ENCODE measurements at places on chromosomes 1 and 21.

- no peak for DNase-seq
These were observed 75.4 kb downstream of the PLD5 start for GRCh38 chr1:242448910-242449645.

GRCh38 chr1:177281901-177282300, 111.1 kb downstream of the BRINP2 start:
- no peak for DNase-seq

- no peak for DNase-seq
These were observed 9.1 kb downstream of the C21orf58 start for GRCh38 chr21:46314441-46315020.

DNA sequence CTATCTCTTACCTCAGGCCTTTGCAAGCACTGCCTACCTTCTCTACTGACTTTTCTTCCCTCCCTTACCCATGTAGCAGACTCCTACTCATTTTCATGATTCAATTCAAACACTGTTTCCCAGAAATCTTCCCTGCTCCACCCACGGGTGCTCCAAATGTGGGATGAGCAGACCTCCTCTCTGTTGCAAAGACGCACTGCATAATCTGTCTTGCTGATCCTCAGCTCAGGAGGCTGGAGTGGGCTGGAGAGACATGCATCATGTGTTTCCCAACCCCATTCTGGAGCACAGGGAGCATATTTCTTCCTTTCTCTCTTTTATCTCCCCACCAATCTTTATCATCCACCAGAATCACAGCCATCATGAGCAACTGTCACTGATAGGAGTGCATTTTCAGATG, 459.9 kb upstream of the NFIA start:
- no peak for DNase-seq

DNA sequence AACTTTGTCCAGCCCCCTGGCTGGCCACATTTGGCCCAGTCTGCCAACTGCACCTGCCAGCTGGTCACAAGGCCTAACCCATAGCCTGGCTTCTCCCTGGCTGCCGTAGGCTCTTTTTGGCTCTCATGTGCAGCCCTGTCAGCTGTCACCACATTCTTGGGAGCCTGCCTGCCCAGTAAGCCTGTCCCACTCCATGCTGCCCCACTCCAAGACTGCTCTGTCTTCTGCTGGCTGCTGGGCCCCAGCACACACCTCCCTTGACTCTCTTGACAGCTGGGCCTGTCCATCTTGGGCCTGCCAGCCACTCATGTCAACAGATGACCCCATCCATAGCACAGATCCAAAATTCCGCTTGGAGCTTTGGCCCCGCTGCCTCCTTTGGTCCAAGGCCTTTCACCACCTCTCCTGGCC, 74.3 kb upstream of the EDN2 start:
- DNase-seq = no peak

DNA sequence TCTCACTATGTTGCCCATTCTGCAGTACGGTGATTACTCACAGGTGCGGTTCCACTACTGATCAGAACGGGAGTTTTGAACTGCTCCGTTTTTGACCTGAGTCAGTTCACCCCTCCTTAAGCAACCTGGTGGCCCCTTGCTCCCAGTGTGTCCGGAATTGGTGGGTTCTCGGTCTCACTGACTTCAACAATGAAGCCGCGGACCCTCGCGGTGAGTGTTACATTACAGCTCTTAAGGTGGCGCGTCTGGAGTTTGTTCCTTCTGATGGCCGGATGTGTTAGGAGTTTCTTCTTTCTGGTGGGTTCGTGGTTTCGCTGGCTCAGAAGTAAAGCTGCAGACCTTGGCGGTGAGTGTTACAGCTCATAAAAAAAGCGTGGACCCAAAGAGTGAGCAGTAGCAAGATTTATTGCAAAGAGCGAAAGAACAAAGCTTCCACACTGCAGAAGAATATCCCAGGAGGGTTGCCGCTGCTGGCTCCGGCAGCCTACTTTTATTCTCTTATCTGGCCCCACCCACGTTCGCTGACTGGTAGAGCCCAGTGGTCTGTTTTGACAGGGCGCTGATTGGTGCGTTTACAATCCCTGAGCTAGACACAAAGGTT, 17.6 kb upstream of the PARP1 start:
- DNase-seq = no peak

DNA sequence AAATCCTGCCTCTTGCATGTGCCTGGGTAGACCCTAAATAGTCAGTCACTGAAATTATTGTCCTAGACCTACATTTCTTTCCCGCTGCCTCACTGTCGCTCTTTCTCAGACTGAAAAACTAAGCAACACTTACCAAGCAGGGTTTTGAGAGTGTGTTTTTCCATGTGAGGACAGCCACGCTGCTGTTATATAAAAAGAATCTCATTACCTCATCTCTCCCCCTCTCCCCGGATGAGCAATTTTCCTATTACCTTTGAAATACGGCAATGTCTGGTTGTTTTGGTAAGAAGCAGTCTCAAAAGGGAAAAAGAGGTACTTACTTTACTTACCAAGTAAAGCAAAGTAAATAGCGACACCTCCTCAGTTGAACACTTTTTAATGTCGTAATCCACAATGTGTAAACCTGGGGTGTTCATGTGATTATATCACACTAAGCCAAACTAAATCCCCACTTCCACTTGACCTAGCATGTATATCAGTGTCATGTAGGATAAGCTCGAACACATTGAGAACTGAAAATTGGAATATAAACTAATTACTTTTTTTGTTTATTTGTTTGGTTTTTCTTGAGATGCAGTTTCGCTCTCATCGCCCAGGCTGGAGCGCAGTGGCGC, 12.2 kb upstream of the VN1R5 start:
- no peak for DNase-seq

DNA sequence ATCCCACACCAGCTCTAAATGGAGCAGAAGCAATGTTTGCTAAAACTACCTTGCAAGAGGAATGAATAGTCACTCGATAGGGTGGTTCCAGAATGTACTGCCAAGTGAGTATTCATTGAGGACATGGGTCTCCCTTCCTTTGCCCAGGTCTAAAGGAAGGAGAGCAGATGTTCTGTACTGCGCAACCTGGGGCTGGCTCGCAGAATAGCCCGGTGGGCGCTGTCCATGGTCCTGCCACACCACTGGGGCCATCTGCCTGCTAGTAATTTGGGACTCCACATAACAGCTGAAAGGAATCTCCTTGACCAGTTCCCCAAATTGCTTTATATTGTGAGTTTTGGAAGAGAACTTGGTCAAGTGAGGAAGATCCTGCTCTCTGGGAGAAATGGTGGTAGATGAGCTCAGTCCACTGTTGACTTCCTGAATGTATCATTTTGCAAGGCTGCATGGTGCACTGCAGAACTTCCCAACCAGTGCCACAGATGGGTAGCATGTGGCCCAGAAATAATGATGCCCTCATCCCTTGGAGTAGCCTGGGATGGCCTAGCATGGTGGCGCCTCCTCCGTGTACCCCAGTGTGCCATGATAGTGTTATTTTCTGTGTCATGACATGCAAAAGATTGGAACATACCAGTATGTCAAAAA, 5.7 kb downstream of the SLC6A17 start:
- peak; percentile 87 for DNase-seq

DNA sequence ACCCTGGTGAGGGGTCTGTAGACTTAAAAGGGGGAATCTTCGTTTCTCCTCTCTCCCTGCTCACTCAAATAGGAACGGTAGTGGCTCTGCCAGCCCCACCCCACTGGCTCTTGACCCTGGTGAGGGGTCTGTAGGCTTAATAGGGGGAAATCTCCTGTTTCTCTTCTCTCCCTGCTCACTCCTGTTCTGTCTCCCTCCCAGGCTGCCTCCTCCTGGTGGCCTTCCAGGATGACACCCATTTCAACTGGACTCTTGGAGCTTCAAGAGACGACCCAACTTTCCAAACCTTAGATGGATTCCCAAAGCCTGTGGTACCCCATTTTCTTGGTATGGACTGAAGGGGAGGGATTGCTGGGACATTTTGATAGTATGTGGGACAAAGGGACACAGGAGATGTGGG, 1.4 kb upstream of the EPHB2 start:
- no peak for DNase-seq

- DNase-seq = no peak
These were observed 8.8 kb upstream of the UAP1 start for GRCh38 chr1:162552684-162553252.

DNA sequence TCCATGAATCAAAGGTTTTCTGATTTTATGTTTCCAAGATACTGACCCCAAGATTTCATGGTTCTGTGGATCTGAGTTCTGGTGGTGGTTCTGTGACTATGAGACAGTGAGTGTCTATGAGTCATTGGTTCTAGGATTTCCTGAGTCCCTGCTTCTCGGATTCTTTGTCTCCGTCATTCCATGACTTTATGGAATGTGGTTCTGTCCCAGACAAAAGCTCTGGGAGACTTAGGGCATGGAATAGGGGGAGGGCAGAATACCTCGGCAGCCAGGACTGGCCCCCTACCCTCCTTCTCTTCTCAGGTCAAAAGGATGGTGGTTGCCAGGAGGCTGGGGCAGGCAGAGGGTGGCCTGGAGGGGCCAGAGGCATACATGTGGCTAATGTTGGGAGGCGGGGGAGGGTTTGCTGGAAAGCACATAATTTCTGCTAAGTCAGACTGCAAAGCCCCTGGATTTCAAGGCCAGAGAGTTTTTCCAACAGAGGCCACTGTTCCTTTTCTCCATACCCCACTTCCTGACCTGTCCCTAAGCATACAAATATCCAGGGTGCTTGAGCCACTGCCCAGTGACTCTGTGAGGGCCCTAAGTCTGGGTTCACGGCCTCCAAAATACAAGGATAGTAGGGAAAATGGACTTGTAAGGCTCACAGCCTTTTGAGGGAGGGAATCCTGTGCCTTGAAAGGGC, 17.2 kb downstream of the CDCP2 start:
- DNase-seq = no peak

DNA sequence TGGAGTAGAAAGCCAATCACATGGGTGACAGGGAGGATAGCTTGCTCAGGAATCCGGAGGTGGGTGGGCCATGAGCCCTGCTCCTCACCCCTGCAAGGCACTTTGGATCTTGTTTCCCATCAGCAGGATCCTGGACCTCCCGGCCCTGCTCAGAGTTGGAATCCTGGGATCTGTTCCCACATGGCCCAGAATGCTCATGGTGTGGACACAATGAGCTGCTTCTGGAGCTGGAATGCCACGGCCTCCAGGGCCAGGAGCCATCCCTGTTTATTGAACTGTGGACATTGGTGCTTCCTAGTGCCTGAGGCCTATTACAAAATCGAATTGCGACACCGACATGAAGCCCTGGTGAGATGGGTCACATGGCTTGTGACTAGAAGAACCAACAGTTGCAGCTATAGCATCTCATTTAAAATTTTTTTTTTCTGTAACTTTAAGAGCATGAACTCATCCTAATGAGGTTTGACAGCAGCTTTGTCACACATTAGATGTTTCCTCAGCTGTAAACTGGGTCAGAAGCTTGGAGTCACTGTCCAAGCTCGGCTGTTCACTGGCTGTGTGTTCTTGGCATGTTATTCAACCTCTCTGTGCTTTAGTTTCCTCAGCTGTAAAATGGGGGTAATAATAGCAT, 40.4 kb upstream of the GOLT1A start:
- DNase-seq = no peak

- DNase-seq = no peak
These were observed 49.7 kb downstream of the LRRC8C start for GRCh38 chr1:89682611-89683010.

- DNase-seq = no peak
These were observed 43.5 kb upstream of the MROH9 start for GRCh38 chr1:170891872-170892271.

GRCh38 chr1:71422221-71422620, 341.4 kb upstream of the ZRANB2 start:
- no peak for DNase-seq

DNA sequence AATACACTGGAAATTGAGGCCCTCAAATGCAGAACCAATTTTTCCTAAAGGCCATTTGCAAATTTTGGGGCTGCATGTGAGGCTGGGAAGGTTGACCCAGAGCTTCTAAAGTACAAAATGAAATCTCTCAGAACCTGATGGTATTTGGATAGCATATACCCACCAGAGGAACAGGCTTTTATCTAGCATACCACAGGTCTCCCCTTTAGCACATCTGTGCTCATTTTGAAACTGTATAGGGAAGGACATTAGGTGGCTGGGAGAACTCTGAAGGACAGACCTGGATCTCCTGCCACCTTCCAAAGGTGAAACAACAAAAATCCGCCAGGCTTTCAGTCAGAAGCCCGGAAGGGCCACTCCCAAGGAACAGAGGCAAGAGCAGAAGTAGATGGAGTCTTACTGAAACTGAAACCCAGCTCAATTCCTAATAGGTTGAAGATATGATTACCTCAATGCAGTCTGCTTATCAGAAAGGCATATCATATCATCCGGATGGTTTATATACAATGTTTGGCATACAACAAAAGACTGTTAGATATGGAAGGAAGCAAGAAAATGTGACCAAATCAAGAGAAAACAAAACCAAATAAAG, 11.6 kb downstream of the CD55 start:
- DNase-seq = no peak

DNA sequence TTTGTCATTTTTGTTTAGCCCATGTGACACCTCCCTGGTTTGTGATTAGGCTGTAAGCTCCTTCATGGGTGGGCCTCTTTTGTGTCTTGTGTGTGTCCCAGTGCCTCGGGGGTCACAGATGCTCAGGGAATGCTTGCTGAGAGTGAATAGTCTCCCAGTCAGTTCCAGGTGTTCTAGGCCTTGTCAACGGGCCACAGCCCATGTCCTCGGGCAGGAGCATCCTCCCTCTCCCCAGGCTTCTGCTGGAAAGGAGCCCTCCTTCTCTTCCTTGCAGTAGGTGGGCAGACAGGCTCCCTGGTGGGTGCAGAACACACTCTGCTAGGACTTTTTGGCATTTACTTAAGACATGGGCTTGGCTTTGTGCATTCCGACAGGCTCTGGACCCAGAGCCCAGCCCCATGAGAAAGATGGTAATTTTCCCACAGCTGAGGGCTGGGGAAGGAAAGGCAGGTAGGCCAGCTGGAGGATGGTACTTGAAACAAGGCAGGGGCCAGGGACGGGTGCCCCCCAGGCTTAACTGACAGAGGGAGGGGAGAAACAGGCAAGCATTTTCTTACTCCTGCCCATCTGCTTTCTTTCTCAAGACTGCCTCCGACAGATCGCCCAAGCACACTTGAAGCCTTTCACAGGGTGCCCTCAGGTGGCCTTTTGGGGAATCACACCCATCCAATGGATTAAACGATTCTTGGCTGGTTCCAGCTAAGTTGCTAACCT, 7.1 kb upstream of the CPLANE2 start:
- peak; percentile 80 for DNase-seq

DNA sequence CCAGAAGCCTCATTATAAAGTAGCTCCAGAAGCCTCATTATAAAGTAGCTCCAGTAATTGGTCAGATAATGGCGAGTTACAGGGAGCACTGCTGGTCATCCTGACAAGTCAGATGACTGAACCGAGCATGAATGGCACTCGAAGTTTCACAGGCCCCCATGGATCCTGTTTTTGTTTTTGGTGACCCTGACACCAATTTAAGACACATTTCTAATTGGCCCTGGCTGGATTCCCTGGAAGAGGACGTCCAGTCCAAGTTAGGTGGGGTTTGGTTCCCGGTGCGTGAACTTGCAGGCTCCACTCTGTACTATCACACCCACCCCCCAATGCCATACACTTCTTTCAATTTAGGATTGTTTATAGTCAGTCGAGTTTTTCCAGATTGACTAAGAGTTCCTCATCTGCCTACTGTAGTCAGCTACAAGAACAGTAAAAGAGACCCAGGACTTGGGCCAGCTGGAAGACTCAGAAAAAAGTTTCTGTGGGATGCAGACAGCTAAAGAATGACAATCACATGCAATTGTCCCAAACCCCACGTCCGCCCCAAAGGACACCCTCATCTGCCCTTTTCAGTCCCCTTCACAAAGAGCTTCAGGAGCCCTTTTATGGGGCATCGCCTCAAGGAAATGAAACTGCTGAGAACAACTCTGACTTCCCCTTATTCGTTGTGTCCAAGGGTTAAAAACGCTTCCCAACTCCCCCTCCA, 2.7 kb downstream of the DHRS3 start:
- DNase-seq = no peak

Data from ecto neural progenitor cell (in vitro differentiated cells).